ENCODE measurements at places on chromosomes 7 and 10. TPM values are rescaled to one million over a fixed set of nuclear protein-coding genes. Genes with fewer than 3 reads are reported as not detected.

UFSP1 gene
- 11.8 TPM for total RNA-seq

CRYGN gene
- not detected for total RNA-seq

LRRD1 gene
- not detected for total RNA-seq

CHCHD3 gene
- total RNA-seq: 124 TPM

GATA3 gene
- total RNA-seq: 1.7 TPM

SEMA3C gene
- total RNA-seq: 49.8 TPM

SLC16A9 gene
- total RNA-seq: 4.9 TPM

PPP1R9A gene
- total RNA-seq: 10.8 TPM

MSS51 gene
- total RNA-seq: 0.41 TPM

DYDC2 gene
- not detected for total RNA-seq
